ENCODE measurements at places on chromosomes 1 and 21. TPM values are rescaled to one million over a fixed set of nuclear protein-coding genes. Genes with fewer than 3 reads are reported as not detected.

Gene MIXL1
- not detected for polyA plus RNA-seq

Gene IVL
- not detected for polyA plus RNA-seq

Gene RIMKLA
- polyA plus RNA-seq: 0.03 TPM

Gene SLC9A1
- 8.3 TPM for polyA plus RNA-seq

Gene CELA2B
- polyA plus RNA-seq: not detected

Gene PADI4
- 1.3 TPM for polyA plus RNA-seq

Gene CD1B
- not detected for polyA plus RNA-seq

Gene PDC
- not detected for polyA plus RNA-seq

Gene PALMD
- polyA plus RNA-seq: not detected

Gene CASQ1
- not detected for polyA plus RNA-seq

Gene CLDN14
- not detected for polyA plus RNA-seq

Gene OR2T33
- not detected for polyA plus RNA-seq

Gene CFAP45
- polyA plus RNA-seq: 0.52 TPM

Gene GBP5
- polyA plus RNA-seq: 225 TPM

Gene F5
- 23.6 TPM for polyA plus RNA-seq

Gene KDF1
- polyA plus RNA-seq: 3.2 TPM

Gene APCS
- polyA plus RNA-seq: not detected

Gene PLXNA2
- polyA plus RNA-seq: not detected

Gene TMEM125
- polyA plus RNA-seq: not detected

Gene ACOT11
- polyA plus RNA-seq: 0.36 TPM

Gene ADAMTS4
- not detected for polyA plus RNA-seq

Gene GPR25
- 21.4 TPM for polyA plus RNA-seq

Measured in CD4-positive, CD25-positive, alpha-beta regulatory T cell (primary cell).